ENCODE measurements at places on chromosomes 13 and 19.

DNA sequence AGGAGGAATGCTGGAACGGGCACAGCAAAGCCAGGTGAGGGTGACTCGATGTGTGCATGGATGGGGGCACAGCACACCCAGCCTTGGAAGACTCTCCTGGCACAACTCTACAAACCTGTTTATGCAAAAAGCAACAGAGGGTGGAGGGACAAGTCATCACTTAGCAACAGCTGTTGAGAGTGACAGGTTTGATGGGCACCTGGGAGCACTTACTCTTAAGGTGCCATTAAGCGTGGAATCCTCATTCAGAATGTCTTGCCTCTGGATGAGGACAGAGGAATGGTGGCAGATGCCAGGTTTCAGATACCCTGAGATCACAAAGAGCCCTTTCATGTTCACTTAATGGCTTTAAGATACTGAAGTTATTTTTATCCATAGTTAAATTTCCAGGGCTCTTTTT lies 97.0 kb downstream of the DCT start:
- DNase-seq, result no peak

GRCh38 chr13:89514534-89515312 lies 1832.8 kb upstream of the MIR17HG start:
- no peak for DNase-seq

DNA sequence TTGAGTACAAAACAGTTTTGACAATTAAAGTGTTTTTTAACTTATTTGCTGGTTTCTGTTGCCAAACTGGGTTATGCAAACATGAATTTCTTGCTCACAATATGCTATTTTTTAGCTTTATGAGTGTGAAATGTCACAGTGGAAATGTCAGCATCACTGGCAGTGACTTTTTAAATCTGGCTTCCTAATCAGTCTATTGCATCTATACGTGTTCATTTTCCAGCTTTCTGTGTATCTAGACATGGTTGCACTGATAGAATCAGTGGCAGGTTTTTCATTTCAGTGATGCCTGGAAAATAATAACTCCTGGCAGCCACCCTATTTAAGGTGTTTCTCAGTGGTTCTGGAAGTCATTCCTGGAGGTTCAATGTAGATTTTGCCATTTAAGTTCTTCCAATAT lies 146.7 kb downstream of the SLITRK6 start:
- DNase-seq, result no peak

- no peak for DNase-seq
These were observed 838 bp upstream of the ATP4B start for GRCh38 chr13:113658836-113659235.

GRCh38 chr13:79837741-79838450 lies 356.9 kb downstream of the NDFIP2 start:
- DNase-seq, result no peak

- DNase-seq, result no peak
These were observed 64.6 kb downstream of the CCNE1 start for GRCh38 chr19:29876414-29876813.

- DNase-seq, result no peak
These were observed 168.4 kb upstream of the CSNK1A1L start for GRCh38 chr13:37273836-37274235.

DNA sequence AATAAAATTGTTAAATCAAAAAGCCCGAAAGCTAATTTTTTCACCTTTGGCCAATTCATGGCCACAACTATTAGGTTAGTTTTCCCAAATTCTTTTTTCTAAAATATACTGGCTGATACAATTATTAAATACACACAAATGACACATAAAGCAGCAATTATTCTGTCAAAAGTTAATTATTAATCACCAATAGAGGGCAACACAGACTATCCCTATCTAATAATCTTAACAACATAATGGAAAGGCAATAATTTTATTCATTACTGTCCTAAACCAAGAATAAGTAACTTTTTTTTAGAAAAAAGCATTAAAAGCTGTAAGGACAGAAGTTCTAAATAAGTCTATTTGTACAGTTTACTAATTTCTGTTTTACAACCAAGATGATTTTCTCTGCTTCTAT lies 51.7 kb downstream of the KATNAL1 start:
- no peak for DNase-seq

DNA sequence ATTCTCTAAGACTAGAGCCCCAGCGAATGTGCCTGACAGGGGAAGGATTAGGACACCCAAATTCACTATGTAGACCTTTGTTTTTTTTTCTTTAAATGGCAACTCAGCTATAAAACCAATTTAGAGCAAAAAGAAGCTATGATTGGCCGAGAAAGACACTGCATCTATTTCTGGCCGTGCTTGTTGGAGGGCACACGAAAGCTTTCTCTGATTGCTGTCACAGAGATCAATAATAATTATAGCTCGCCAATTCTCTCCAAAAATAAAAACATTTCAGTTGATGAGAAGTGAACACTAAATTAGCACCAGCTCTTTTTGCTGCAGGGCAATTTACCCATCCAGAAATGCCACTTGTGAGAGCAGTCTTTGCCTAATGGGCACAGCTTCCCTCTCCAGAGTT lies 31.2 kb downstream of the CBY2 start:
- no peak for DNase-seq

DNA sequence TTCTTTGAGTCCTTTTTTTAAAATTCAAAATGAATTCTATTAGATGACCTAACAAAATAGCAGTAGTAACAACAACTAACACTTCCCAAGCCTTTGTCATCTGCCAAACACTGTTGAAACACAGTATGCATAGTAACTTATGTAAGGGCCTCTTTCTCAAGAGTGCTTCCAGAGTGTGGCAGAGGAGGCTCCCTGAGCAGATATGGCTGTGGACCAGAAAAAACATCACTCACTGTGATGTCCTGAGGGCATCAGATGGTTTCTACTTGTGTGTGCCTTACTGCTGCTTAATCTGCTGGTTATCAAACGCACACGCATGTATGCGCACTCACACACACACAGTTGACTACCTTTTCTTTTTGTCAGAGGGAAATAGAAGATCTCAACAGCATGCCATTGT lies 110.8 kb downstream of the DLEU7 start:
- peak; percentile 26 for DNase-seq

GRCh38 chr13:33764716-33765115 lies 53.2 kb upstream of the RFC3 start:
- DNase-seq, result no peak

- DNase-seq, result no peak
These were observed 36.6 kb upstream of the MEDAG start for GRCh38 chr13:30869491-30869890.

- peak; percentile 46 for DNase-seq
These were observed 10.7 kb upstream of the PABPC3 start for GRCh38 chr13:25085125-25085742.

GRCh38 chr13:66068683-66069082 lies 1161.5 kb downstream of the PCDH9 start:
- DNase-seq, result no peak

GRCh38 chr19:50432221-50433028 lies at the start of gene MYBPC2:
MYBPC2 (plus strand) TSS chr19:50432892; CDS start chr19:50432954, 62 bp downstream.
- DNase-seq, result no peak

- no peak for DNase-seq
These were observed 550 bp upstream of the DLL3 start for GRCh38 chr19:39497996-39498797.

- no peak for DNase-seq
These were observed 41.3 kb downstream of the FLT3 start for GRCh38 chr13:28058866-28059613.

- DNase-seq, result no peak
These were observed 241.6 kb upstream of the MAB21L1 start for GRCh38 chr13:35718084-35718483.

- no peak for DNase-seq
These were observed 1183.1 kb upstream of the PCDH20 start for GRCh38 chr13:62598708-62599107.

- DNase-seq, result no peak
These were observed 3.6 kb upstream of the IFNL2 start for GRCh38 chr19:39264306-39265290.

DNA sequence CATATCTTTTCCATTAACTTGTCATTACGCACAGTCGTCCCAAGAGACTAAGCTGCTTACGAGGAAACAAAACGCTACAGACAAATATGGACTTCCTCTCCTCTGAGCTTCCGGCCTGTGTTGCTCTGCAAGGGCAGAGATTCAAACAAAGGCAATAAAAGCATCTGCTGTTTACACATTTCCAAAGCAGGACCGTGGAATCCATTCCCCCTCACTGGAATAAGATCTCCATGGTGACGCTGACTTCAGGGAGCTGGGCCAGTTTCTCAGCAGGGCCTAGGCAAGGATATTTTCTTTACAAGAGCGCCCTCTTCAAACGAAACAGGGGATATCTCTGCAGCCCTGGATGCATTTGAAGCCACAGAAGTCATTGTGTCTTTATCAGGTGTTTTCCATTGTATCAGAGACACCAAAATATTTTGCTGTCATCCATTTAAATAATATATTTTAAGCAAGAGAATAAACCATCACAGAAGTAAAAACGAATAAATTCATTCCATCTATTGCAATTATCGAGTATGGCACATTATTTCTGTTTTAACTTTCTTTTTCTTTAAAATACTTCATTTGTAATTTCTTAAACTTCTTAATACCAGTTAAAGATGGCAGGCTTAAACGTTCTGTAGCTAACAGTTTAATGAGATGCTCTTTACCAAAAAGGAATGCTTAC lies 177.5 kb downstream of the DCLK1 start:
- peak; percentile 71 for DNase-seq
